ENCODE measurements at places on chromosomes 7 and 10.

DNA sequence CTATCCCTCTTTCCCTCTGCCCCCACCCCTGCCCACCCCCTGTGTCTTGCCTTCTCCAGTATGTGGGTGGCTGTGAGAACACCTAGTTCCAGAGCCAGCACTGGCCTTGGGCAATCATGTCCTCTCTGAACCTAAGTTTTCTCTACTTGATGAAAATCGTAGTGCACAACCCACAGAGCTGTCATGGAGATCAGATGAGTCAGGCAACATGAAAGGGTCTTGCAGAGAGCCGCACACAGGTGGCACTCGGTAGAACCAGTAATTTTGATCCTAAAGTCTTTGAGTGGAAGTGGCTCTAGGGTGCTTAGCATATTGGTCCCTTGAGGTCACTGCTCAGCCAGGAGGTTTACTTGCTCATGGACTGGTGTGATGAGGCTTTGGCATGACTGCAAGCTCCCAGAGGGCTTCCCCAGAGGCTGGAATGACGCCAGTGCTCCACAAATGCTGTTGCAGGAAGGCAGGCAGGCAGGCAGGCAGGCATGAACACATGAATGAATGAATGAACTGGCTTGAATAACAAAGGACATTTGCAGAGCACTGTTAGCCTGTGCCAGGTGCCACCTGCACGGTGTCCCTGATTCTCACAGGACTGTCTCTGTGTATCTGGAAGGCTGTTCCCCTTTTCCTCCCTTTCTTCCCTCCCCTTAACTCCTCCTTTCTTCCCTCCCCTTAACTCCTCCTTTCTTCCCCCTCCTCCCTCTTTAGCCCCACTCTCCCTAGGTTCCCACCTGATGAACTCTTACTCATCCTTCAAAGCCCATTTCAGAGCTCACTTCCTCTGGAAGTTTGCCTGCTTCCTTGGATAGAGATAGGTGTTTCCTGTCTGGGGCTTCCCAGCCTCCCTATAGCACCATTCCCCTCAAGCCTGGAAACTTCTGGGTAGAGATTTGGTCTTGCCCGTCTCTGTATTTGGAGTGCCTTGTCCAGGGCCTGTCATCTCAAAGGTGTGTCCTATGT is 27.2 kb upstream of the CTBP2 start:
- no peak for DNase-seq

DNA sequence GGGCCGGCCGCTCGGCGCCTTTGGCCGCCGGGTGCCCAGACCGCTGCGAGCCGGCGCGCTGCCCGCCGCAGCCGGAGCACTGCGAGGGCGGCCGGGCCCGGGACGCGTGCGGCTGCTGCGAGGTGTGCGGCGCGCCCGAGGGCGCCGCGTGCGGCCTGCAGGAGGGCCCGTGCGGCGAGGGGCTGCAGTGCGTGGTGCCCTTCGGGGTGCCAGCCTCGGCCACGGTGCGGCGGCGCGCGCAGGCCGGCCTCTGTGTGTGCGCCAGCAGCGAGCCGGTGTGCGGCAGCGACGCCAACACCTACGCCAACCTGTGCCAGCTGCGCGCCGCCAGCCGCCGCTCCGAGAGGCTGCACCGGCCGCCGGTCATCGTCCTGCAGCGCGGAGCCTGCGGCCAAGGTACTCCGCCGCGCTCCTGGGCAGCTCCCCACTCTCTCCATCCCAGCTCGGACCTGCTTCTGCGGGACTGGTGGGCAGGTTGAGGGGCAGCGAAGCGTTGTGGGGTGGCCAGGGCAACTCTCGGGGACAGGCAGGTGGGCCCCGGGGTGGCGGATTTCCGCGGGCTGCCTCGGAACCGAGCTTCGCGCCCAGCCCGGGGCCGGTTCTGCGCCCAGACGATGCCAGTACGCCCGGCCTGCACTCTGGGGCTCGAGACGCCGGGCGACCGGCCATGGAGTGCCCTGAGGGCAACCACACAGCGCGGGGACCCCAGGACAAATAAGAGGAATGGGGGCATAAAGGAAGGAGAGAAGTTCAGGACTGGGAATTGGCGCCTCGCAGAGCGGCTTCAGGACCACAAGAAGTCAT is 578 bp downstream of the HTRA1 start:
- no peak for DNase-seq

DNA sequence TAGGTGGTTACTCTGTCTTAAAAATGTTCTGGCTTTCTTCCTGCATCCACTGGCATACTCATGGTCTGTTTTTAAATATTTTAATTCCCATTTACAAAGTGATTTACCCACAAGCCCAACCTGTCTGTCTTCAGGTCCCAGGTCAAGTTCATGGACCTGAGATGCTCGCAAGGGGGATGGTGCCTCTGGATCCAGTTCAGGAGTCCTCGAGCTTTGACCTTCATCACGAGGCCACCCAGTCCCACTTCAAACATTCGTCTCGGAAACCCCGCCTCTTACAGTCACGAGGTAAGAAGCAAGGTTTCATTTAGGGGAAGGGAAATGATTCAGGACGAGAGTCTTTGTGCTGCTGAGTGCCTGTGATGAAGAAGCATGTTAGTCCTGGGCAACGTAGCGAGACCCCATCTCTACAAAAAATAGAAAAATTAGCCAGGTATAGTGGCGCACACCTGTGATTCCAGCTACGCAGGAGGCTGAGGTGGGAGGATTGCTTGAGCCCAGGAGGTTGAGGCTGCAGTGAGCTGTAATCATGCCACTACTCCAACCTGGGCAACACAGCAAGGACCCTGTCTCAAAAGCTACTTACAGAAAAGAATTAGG is 8.7 kb downstream of the ZKSCAN1 start:
- DNase-seq = no peak

GRCh38 chr7:29258951-29259350 is 64.4 kb downstream of the CHN2 start:
- no peak for DNase-seq

DNA sequence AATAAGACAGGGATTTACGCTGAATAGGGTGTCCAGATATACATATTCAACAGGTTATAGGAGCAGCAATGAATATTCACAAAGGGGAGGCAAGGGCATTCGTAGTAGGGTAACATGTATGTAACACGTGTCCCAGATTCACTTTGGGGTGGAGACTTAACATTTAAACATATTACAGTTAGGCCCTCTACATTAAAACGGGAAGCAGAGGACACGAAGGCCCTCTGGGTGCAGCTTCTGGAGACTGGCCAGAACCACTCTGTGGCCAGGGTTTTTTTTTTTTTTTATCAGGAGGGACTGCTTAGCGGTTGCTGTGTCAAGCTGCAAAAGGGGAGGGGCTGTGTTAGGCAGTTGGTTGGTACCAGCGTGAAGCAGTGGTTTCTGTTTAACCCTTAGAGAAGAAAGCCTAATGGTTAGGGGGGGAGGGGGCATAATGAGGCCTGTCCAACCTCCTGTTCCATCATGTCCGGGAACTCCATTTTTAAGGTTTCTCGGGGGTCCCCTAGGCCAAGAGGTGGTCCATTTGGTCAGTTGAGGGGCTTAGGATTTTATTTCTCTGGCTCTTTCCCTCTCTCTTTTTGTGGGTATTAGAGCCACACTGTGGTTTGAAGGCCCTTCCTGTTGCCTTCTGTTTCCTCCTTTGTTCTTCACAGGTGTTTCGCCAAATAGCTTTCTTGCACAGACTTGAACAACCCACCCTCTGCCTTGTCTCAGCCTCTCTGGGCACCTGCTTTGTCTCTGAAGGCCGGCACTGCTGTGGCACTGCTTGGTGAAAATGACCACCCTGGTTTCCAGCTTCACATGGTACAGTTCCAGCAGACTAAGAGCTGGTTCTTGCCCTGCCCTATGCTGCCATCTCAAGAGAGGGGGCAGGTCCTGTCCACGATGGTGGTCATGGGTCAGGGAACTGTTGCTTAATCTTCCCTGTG is 26.4 kb downstream of the PRF1 start:
- no peak for DNase-seq

DNA sequence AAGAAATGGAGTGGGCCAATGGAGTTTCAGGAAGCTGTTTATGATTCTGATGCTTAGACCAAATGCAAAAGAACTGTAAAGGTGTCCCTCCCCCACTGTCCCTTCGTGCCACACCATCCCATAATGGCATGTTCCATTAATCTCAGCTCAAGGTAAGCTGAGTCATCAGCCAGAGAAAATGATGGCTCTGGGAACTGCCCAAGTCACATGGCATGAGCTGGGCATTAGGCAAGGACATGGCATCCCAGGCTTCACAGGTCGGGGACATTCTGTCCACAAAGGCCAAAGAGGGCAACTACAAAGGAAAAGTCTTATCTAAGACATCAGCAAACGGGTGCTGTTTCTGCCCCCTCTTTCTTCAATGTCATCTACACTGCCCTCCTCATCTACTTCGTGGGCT is 44.9 kb downstream of the DLG5 start:
- no peak for DNase-seq

DNA sequence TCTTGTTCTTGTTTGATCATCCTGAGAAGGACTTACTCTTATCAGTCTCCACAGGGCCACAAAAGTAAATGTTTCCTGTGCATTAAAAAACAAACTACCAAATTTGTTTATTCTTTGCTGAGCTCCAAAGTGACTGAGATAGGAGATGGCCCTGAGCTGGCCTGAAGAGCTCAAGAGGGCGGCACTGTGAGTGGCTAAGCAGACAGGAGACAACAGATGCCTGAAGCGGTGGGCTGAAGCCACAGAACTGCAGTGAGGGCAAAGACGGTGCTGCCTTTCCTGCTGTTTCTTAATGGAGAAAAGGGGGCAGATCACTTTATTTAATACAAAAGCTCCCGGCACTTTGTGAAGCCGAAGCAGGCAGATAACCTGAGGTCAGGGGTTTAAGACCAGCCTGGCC is 379.6 kb downstream of the ARL4A start:
- no peak for DNase-seq

- no peak for DNase-seq
Measured at GRCh38 chr7:25759286-25759685, 392.7 kb upstream of the NFE2L3 start.

DNA sequence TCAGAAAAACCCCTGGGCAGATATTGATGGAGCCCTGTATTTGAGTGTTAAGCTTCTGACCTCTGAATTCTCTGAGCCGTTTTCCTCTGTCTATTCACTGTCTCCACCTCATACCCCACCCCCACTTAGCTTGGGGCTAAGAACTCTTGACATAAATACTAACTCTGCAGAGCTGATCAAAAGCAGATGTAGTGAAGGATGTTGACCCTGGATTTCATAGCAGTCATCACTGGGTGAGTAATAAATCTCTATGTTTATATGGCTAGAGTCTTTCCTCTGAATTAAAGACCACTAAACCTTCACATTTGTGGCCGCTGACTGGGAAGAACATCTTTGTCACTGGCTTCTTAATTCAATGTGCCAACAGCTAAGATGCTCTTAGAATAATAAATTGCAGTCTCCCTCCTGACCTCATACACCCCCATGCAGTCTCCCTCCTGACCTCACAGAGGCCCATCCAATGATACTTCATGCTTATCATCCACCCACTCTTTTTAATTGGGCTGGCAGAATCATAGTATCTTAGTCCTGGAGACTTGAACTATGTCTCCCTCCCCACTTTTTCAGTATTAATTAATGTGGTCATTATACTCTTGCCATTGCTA is 78.0 kb upstream of the MACROH2A2 start:
- no peak for DNase-seq

DNA sequence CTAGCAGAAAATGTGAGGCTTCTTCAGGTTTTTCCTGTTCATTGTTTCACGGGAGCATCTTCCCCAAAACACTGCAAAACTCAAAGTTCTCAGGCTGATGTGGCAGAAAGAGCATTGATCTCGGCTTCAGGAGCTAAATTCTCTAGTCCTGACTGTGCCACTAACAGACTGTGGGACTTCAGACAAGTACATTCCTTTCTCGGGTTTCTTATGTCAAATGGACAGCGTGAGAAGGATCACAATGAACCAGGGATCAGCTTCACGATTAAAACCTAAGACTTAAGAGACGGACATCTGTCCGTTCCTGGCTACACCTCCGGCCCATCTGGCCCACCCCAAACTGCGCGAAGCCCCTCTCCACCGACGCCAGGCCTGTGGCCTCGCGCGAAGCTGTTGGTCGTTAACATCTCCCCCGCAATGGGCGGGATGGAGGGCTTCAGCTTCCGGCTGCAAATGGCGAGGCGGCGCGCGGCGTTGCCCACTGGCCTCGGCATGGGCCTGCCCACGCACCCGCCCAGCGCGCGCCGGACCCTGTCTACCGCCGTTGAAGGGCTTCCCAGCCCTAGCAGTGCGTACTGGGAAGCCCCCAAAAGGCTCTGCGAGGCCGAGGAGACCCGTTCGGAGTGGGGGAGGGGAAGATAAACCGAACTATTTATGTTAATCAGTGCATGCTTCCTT is 549 bp upstream of the DDX50 start:
- DNase-seq = no peak

DNA sequence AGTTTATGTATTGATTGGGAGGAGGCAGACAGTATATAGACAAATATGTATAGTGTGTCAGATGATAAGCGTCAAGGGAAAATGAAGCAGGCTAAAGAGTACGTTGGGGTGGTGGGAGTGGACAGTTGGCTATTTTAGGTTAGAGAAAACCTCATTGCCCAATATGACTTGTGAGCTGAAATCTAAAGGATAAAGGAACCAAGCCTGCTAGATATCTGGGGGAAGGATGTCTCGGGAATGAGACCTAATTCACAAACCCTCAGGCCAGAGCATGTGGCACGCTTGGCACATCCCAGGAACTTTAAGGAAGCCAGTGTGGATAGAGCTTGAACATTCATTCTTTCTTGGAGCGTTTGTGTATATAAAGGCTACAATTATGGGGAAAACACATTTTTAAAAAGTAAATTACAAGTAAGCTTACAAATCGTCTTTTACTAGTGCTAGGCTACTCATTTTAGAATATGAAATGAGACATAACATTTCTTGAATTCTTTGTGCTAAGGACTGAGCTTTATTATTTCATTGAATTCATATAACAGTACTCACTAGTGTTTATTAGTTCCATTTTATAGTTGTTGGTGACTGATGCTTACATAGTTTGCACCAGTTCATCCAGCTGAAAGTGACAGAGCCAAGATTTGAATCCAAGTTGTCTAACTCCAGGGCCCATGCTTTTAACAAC is 9.7 kb downstream of the FHIP2A start:
- no peak for DNase-seq

DNA sequence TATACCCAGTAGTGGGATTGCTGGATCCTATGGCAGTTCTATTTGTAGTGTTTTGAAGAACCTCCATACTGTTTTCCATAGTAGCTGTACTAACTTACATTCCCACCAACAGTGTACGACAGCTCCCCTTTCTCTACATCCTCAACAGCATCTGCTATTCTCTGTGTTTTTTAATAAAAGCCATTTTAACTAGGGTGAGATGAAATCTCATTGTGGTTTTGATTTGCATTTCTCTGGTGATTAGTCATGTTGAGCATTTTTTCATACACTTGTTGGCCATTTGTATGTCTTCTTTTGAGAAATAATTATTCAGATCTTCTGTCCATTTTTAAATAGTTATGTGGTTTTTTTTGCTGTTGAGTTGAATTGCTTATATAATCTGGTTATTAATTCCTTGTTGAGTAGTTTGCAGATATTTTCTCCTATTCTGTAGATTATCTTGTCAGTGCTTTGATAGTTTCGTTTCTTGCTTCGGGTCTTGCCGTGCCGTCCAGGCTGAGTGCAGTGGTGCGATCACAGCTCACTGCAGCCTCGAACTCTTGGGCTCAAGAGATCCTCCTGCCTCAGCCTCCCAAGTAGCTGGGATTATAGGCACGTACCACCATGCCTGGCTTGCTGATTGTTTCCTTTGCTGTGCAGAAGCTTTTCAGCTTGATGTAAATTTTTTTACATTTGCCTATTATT is 12.0 kb downstream of the MTG1 start:
- no peak for DNase-seq

GRCh38 chr7:102834999-102835398 is 77.8 kb upstream of the LRRC17 start:
- DNase-seq = no peak
